ENCODE measurements at places on chromosomes 13 and 19. TPM values are rescaled to one million over a fixed set of nuclear protein-coding genes. Genes with fewer than 3 reads are reported as not detected.
A peak's percentile ranks its signal among the peaks of the same experiment; 100 is the strongest.

ZNF543 gene
- total RNA-seq, result 10.4 TPM

DNA sequence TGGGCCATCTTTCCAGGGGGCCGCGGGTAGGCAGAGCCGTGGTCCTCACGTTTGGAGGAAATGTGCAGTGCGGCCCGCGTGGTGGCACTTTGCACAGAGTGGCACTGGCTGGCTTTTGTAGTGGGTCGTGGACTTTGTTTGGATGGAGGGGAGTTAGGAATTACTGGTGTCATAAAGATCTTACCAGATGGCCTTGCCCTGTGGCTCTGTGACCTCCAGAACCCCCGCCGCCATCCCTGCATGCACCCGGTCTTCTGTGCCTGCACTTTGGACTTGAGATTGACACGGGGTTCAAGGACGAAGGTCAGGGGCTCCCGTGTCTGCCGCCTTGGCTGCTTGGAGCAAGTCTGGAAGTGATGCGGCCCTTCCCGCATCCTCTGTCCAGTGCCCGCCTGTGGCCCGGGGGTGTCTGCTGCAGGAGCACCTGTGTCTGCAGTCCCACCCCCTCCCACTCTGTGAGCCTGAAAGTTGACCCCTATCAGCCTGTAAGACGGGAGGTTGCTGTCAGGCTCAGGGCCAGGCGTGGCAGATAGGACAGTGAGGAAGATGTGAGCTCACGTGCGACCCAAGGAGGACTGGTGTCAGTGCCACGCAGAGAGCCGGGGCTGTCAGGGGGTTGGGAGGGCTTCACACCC is 2.2 kb downstream of the GNA11 start:
- H3K4me3 ChIP-seq, result peak overlapping the region; percentile 64
- H3K4me1 ChIP-seq, result peaks cover 23% of the 10 kb centered on the region
- H3K36me3 ChIP-seq, result no peaks in the 10 kb centered on the region
- no peak for DNase-seq
- no peaks in the 10 kb centered on the region for H3K27me3 ChIP-seq

ZNF132 gene
- not detected for total RNA-seq

DNA sequence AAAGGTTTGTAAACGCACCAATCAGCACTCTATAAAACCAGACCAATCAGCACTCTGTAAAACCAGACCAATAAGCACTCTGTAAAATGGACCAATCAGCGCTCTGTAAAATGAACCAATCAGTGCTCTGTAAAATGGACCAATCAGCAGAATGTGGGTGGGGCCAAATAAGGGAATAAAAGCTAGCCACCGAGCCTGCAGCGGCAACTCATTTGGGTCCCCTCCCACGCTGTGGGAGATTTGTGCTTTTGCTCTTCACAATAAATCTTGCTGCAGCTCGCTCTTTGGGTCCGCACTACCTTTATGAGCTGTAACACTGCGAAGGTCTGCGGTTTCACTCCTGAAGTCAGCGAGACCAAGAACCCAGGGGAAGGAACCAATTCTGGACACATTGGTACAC is 28.0 kb downstream of the ZNF175 start:
- no peaks in the 10 kb centered on the region for H3K4me1 ChIP-seq
- H3K27me3 ChIP-seq, result no peaks in the 10 kb centered on the region
- H3K27ac ChIP-seq, result no peak overlapping the region
- no peak for DNase-seq
- H3K4me3 ChIP-seq, result no peak overlapping the region

DNA sequence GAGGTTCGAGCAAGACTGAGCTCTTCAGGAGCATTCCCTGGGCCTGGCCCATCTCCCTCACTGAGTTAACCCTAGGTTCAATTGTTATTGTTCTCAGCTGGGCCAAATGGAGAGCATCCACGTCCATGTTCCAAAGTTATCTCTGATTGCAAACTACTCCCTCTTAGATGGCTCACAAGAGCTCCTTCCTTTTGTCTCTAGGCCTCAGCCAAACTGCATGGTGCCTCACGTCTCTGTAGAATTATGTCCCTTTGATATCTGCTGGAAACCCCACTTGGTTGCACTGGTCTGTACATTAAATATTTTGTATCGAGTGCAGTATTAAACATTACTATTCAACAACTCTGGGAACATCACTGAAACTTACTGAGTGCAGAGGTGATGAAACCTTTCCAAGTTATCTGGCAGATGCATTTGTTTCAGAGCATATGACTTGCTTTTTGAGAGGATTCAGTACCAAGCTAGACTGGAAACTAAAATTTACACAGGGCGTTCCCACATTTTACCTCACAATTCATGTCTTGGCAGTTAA is 38.1 kb downstream of the DOCK9 start:
- DNase-seq, result no peak
- no peaks in the 10 kb centered on the region for H3K27me3 ChIP-seq
- no peak overlapping the region for H3K27ac ChIP-seq
- no peak overlapping the region for H3K4me3 ChIP-seq

DNA sequence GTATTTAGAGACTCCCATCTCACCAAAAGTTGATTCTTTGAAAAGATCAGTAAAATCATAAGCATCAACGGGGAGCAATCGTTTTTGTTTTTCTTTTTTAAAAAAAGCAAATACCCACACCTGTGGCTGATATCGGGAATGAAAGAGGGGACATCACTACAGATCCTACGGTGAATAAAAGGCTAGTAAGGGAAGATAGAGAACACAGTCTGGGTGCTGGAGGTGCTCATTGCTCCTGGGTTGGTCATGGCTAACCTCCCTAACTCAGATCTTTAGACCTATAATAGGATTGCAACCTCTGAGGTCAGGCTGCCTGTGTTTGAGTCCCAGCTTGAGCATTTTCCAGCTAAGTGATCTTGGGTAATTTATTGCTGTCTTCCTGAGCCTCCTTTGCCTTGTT is 1.1 kb downstream of the EHD2 start:
- H3K27ac ChIP-seq, result no peak overlapping the region
- peaks cover 38% of the 10 kb centered on the region for H3K4me1 ChIP-seq
- H3K27me3 ChIP-seq, result peaks cover 13% of the 10 kb centered on the region
- no peaks in the 10 kb centered on the region for H3K36me3 ChIP-seq

SIAH3 gene
- total RNA-seq, result not detected
